M059J (cell line): ENCODE measurements at places on chromosomes 2 and 18.

DNA sequence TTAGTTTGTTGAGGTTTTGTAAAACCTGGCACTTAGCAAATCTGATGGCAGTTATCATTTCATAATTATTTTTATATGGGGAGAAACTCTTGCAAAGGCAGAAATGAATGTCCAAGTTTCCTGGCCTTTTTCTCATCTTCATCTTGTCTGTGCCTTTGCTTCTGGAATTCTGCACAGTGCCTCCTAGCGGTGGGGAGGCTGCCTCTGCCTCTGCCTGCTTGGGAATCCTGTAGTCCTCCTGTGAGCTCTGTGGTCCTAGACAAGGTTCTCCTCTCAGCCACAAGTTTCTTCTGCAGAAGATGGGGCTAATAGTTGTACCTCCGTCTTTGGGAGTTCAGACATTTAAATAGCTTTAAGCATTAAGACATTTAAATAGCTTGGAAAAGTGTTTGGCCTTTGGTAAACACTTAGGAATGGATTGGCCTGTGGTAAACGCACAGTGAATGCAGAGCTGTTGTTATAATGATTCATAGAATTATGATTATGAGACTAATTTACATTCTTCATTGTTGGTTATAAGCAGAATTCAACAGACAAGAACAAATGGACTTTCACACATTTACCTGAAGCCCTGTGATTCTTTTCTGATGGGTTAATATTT, 101.2 kb downstream of the ZNF236 start:
- DNase-seq, result peak; percentile 25

- no peak for DNase-seq
These were observed 183.4 kb upstream of the RASGRP3 start for GRCh38 chr2:33292981-33293595.

DNA sequence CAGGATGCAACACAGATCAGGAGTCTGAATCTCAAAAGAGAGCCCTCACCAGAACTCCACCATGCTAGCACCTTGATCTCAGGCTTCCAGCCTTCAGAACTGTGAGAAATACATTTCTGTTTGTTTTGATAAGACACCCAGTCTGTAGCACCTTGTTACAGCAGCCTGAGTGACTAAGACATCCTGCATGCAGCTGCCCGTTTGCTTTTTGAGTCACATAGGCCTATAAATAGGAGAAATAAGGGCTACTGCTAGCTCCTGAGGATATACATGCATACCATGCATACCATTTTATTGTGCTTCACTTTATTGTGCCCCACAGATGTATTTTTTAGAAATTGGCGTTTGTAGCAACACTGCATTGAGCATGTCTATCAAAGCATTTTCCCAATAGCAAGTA, 337.8 kb downstream of the CDH2 start:
- peak; percentile 95 for DNase-seq

- DNase-seq, result peak; percentile 79
These were observed 577 bp upstream of the TANC1 start for GRCh38 chr2:158967731-158968395.

DNA sequence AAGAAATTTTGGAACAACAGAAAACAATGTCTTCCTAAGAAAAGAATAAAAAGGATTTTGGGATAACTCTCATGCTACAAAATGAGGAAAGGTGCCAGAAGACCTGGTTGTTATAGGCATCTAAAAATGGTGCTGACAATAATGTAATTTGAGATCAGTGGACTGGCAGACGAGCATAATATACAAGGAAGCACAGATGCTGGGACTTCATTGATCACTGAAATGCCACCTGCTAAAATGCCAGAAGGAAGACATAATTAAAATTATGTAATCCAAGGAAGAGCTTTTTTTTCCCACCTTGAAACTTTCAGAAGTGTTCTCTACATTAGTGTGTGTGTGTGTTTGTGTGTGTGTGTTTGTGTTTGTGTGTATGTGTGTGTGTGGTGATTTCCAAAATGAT, 535.9 kb downstream of the XIRP2 start:
- DNase-seq, result no peak

DNA sequence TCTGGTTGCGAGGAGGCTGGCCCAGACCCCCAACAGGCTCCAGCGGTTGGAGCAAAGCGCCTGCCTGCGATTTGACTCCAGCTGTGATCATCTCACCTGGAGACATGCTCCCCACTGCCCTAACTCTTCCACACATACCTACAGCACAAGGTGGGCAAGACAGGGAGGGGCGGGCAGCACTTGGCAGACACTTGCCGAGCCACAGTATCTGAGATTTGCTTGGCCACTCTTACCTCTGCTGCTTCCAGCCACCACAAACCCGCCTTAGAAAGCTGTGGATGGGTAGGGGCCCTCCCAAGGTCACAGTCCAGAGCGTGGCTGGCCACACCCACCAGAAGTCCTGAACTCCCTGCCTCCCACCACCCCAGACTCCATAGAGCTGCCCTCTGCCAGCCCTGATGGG, 8.2 kb downstream of the CYP26B1 start:
- no peak for DNase-seq

- DNase-seq, result no peak
These were observed 14.6 kb upstream of the ALK start for GRCh38 chr2:29936020-29936419.

GRCh38 chr18:42614619-42615293, 500.7 kb downstream of the RIT2 start:
- no peak for DNase-seq

DNA sequence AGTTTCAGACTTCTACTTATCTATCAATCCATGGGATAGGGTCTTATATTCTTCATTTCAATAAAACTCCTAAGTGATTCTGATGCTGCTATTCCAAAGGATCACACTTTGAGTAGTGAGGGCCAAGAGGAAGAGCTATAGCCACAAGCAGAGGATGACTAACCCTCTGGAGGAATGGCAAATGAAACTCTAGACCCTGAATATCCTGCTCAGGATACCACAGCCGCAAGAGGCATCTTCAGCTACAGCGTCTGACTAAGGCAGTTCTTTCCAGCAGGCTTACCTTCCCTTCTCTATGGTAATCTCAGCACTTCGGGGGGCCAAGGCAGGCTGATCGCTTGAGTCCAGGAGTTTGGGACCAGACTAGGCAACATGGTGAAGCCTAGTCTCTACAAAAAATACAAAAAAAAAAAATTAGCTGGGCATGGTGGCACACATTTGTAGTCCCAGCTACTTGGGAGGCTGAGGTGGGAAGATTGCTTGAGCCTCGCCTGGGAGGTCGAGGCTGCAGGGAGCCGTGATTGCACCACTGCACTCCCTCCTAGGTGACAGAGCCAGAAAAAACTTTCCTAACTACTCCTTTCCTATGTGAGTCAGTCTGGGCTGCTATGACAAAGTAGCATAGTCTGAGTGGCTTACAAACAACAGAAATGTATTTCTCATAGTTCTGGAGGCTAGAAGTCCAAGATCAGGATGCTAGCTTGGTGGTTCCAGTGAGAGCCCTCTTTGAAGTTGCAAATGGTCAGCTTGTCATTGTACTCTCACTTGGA, 371.9 kb downstream of the IRS1 start:
- DNase-seq, result peak; percentile 95

GRCh38 chr18:11909061-11909455, 941 bp upstream of the MPPE1 start:
- DNase-seq, result no peak

DNA sequence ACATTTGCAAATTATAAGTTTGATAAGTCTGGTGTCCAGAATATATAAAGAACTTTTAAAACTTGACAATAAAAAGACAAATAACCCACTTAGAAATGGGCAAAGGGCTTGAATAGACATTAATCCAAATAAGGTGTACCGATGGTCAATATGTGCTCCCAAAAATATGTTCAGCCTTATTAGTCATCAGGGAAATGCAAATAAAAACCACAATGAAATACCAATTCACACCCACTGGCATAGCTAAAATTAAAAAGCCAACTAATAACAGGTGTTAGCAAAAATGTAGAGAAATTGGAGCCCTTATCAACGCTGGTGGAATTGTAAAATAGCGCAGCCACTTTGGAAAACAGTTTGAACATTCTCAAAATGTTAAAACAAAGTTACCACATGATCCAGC, 79.0 kb upstream of the SCG2 start:
- DNase-seq, result no peak

DNA sequence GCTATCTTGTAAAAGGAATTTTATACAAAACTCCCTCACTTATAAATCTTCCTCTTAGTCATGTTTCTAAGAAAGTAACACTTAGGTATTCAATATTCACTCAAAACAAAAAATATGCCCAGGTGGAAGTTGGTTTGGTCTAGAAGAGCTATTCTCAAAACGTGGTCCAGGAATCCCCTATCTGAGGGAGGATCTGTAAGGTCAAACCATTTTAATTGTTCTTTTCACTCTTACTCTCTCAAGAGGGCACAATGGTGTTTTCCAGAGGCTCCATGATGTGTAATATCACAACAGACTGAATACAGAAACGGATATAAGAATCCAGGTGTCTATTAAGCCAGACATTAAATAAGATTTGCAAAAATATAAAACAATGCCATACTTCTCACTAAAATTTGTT, 9.9 kb downstream of the MOB1A start:
- no peak for DNase-seq
